ENCODE measurements at places on chromosomes 16 and 17. TPM values are rescaled to one million over a fixed set of nuclear protein-coding genes. Genes with fewer than 3 reads are reported as not detected.

The YBX2 gene
- polyA plus RNA-seq: 0.17 TPM

The HS3ST3A1 gene
- polyA plus RNA-seq: 8.8 TPM

The CCL1 gene
- polyA plus RNA-seq: not detected

DNA sequence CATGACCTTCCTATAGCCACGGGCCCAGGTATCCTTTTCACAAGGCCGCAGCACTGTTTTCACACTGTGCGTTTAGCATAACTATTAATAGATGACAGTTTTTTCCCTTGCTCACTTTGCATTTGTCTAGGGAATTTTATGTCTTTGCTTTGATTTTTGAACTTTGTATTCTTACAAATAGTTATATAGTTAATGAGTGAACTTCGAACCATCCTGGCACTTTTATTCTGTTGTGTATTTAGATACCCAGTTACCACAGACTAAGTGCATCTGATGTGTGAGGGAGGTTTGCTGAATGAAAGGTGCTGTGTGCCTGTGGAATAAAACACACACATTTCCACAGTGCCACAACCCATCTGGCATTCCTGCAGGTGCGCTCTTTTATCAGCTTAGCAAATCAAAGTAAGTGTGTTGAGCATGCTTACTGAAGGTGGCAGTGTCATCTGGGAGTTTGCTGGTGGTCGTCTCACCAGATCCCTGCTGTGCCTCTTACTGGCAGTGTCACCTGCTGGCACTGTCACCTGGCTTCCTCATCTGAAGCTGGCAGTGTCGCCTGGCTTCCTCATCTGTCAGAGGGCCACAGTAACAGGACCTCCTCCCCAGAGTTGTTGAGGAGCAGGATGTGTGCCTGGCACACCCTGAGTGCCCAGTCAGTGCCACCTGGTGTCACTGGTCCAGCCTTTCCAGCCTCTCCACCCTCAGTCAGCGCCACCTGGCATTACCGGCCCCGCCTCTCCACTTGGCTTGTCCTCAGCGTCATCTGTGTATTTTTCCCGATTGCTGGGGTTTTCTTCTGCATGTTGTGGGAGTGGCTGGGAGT is 37.6 kb downstream of the USP10 start:
- no peak for DNase-seq

The SRP68 gene
- 82.6 TPM for polyA plus RNA-seq

DNA sequence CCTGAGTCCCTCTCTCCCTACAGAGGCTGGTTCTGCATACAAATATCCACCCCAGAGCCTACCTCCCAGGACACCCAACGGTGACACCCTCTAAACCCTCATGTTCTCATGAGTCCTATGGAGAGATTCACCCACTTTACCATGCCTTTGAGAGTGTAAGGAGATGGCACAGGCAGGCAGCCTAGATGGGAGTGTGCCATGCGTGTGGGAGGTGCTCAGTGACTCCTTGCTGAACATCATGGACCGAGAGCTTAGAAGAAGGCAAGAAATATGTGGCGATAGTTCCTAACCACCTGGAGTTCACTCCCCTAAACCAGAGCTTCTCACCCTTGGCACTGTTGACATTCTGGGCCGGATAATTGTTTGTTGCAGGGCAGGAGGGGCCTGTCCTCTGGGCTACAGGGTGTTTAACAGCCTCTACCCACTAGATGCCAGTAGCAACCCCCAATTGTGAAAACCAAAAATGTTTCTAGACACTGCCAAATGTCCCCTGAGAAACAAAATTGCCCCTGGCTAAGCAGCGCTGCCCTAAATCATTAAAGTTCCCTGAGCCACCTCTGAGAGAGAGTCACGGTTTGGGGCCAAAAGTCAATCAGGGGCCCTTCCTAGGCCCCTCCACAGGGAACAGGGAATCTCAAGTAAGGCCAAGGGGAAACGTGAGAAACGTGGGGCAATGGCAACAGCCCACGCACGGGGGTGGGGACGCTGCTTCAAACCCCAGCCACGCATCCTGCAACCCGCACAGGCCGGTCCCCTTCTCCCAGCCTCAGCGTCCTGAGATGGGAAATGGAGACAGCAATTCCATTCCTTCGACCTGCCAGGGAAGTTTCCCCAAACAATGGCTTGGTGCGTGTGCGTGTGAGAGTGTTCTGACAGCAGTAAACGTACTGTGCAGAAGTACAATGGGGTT is 66.8 kb downstream of the C16orf78 start:
- no peak for DNase-seq

The TVP23A gene
- polyA plus RNA-seq: not detected

The TSNAXIP1 gene
- polyA plus RNA-seq: 1.6 TPM

- peak; percentile 28 for DNase-seq
Measured at GRCh38 chr16:70779361-70779760, 21.6 kb downstream of the VAC14 start.

DNA sequence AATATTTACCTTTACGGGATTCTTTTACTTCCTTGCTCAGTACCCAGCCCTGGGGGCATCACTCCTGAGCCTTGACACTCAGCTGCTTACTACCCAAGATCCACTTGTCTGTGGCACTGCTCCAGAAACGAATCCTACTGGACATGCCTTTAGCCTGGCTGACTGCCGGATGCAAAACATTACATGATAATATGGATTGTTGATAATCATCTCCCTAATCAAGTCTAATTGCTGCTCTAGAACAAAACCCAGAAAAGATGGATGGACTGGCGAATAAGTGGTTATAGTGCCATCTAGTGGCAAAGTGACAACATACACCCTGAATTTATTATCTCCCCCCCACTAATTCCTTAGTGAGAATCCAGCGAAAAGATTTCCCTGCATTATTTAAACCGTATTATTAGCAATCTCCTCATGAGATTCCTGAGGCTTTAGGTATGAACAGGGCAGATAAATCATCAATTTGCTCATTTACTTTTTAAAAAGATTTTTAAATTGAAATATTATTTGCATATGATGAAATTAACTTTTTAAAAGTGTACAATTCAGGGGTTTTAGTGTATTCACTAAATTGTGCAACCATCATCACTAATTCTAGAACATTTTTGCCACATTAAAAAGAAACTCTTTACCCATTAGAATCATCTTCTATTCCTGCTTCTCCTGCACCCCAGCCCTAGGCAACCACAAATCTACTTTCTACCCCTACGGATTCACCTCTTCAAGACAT is 61.6 kb downstream of the RGS9 start:
- peak; percentile 69 for DNase-seq

The GDPD1 gene
- polyA plus RNA-seq: 0.84 TPM

GRCh38 chr17:80153004-80153403 is 6.1 kb upstream of the EIF4A3 start:
- no peak for DNase-seq

DNA sequence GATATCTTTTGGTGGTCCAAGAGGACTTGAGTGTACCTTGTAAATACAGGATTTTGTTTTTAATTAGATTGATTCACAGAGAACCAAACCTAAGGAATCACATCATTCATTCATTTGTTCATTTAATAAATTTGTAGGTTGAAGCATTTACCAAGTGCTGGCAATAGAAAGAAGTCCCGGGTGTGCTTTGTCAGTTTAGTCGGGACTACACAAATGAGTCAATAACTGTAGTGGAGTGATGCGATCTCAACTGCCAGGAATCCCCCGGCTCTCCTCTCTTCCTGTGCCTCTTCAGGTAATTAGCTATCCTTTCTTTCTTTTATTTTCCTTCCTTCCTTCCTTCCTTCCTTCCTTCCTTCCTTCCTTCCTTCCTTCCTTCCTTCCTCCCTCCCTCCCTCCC is 1.4 kb upstream of the WWOX start:
- no peak for DNase-seq

DNA sequence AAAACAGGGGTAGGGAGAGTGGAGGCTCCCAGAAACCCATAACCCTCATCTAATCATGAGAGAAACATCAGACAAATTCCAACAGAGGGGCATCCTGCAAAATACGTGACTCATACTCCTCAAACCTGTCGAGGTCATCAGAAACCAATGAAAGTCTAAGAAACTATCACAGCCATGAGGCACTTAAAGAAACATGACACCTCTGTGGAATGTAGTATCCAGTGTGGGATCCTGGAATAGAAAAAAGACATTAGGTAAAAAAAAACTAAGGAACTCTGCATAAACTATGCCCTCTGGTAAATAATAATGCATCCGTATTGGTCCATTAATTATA is 16.4 kb downstream of the CDH5 start:
- DNase-seq: peak; percentile 93

DNA sequence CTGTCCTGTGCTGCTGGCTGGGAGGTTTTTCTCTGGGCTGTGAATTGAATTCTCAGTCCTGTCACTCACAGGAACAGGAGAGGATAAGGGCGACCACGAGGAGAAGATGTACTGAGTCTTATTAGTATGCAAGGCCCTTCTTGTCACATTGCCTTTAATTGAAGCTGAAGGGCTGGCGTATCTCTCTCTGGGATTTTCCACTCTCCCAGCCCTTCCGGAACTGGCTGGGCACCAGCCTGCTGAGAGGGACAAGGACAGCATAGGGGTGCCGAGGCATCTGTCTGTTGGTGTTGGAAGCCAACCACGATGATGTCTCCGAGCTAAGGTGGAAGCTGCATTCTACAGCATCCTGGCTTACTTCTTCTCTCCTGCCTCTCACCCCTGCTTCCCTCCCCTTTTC is 33.2 kb downstream of the GPRC5B start:
- DNase-seq: no peak

The DNAAF8 gene
- polyA plus RNA-seq: 1.7 TPM

DNA sequence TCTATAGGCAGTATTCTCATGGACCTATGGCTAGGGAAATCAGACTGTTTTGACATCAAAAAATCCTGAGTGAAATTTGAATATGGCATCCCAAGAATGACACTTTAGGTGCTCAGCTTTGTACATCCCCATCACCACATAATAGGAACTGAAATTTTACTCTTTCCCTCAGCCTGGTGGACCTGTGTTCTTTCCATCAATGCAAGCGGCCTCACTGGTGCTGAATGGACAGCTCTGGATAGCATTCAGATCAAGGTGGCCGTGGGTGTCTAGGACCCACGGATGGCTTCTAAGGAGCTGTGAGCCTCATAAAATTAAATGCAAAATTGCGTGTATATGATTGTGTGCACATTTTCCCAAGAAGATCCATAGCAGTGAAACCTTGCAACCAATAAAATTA is 152.6 kb downstream of the MAP2K6 start:
- DNase-seq: peak; percentile 31

GRCh38 chr17:59719526-59719925 is 12.1 kb downstream of the VMP1 start:
- DNase-seq: no peak

GRCh38 chr16:74742051-74742481 is 32.6 kb downstream of the FA2H start:
- DNase-seq: peak; percentile 43

DNA sequence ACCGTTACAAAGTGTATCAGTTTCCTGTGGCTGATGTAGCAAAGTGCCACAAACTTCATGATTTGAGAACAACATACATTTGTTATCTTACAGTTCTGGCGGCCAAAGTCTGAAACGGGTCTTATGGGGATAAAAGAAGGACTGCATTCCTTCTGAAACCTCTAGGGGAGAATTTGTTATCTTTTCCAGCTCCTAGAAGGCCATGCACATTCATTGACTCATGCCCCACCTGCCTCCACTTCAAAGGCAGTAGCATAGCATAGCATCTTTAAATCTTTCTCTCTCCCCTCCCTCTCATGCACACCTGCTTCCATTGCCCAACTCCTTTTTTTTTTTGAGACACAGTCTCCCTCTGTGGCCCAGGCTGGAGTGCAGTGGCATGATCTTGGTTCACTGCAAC is 190.7 kb upstream of the DYNLRB2 start:
- no peak for DNase-seq

The ORC6 gene
- polyA plus RNA-seq: 14.7 TPM

The MMP15 gene
- polyA plus RNA-seq: 0.69 TPM

GRCh38 chr16:68470461-68471150 is 22.3 kb upstream of the SMPD3 start:
- no peak for DNase-seq

DNA sequence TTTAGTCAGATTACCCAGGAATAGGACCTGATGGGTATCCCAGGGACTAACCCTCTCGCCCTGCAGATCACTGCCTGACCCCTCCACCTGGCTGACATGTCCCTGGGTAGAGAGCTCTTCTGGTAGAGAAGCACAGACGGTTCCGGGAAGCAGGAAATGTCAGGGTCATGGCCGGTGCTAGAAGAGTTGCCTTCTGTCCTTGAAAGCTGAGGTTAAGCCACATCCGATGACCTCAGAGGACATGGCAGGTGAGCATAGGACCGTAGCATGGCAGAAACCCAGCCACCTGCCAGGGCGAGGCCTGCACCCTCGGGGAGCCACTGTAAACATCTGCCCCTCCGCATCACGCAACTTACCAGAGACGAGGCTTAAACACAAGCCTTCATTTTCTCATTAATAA is 483.7 kb downstream of the SOX9 start:
- no peak for DNase-seq

GRCh38 chr16:28602529-28602928 is 5.7 kb upstream of the SULT1A2 start:
- no peak for DNase-seq

DNA sequence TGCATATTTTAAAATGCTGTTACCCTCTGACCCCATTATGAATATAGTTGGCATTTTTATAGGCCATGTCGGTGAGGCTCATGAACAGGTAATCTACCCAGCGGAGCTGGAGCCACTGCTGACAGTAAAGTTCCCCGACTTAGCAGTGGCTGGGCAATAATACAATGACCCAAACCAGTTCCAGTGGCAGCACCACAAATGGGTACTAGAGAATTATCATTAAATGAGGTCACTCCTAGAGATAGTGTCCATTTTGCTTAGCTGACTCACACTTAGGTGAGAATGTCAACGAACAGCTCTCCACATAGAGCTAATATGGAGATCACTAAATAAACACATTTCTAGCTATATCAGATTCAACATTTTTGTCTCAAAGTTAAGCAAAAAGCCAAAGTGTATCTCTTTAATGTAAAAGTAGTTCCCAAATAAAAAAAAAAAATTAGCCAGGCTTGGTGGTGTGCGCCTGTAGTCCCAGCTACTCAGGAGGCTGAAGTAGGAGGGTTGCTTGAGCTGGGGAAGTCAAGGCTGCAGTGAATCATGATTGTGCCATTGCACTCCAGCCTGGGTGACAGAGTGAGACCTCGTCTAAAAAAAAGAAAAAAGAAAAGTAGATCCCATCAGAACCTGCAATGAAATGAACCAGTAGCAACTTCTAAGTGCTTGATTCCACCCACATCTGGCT is 7.4 kb downstream of the MYO1D start:
- DNase-seq: no peak

GRCh38 chr16:31403590-31404352 is 10.6 kb downstream of the ITGAD start:
- DNase-seq: no peak

DNA sequence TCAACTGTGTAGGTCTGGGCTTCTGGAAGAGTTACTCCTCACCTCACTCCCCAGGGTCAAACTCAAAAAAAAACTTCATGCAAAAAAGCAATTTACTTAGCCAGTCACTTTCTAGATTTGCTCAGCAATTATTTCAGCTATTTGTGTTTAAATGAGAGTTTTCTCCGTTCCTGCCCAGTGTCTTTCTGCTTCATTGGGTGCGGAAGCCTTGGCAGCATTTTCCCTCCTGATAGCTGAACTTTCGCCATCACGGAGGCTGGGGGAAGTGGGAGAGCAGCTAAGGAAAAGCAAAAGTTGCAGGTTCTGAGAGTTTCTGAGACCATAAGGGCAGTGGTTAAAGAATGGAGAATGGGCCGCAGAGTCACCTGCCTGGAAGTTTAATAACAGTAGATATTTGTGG is 287.1 kb upstream of the DYNLRB2 start:
- no peak for DNase-seq

- no peak for DNase-seq
Measured at GRCh38 chr16:58940609-58941008, 206.5 kb upstream of the GOT2 start.
